Activated gamma-delta T cell treated with Interleukin-2 at 50 U/mL for 16 hours (primary cell): ENCODE measurements at places on chromosomes 13 and 19.

DNA sequence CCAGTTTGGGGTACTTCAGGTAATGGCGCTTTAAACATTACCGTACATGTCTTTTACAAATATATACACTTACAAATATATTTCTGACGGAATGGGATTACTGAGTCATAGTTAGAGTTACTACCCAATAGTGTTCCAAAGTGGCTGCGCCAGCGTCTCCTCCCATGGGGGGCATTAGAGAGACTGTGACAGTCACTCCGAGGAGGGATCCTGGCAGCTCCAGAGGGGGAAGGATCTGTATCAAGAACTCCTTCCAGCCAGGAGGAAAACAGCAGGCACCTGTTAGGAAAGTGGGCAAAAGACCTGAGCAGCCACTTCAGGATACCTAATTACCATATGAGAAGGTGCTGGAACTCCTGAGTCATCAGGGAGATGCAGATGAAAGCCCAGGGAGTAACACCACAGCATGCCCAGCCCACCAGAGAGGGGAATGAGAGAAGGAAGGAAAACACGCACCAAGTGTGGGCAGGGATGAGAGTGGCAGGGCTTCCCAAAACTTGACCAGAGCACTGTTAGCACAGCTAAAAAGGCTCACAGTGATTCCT lies 52.9 kb downstream of the SLC7A9 start:
- no peak for DNase-seq

DNA sequence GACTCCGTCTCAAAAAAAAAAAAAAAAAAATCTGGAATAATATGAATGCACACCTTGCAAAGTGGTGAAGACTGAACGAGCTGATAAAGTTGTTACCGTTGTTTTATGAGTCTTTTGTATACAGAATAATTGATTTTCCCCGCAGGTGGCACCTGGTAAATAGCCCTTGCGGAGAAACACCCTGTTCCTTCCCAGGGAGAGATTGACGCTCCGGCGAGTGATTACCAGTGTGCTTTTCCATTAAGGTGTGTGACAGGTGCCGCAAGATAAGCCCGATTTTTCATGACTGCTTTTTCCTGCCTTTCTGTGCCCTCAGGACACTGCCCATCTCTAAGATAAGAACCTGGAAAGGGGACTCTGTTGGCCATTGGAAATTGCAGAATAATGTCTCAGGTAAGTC lies 943 bp downstream of the ZNF302 start:
- no peak for DNase-seq

GRCh38 chr13:43441899-43442499 lies 344.8 kb downstream of the ENOX1 start:
- no peak for DNase-seq

DNA sequence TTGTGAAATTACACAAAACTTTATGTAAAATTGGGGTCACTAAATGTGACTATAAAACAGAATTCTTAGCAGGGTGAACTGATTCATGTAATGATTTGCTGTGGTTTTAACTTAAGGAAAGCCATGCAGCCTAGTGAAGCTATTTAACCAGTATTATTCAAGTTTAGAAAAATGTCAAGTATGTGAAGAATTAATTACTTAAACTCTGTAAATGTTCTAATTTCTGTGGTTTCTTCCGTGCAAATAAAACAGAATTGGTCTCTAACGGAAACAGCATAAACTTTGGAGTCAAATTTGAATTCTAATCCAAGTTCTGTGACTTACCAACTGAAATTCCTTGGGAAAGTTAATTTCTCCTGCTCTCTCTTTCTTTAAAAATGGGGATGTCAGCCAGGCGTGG lies 13.3 kb downstream of the CDC16 start:
- no peak for DNase-seq

GRCh38 chr19:30446850-30447552 lies 74.8 kb downstream of the ZNF536 start:
- DNase-seq, result no peak

- DNase-seq, result no peak
Measured at GRCh38 chr19:14439014-14439413, 5.9 kb downstream of the PKN1 start.

- no peak for DNase-seq
Measured at GRCh38 chr19:12689581-12690216, 1.9 kb downstream of the GNG14 start.

- DNase-seq, result no peak
Measured at GRCh38 chr19:406135-406781, 2.7 kb downstream of the C2CD4C start.

DNA sequence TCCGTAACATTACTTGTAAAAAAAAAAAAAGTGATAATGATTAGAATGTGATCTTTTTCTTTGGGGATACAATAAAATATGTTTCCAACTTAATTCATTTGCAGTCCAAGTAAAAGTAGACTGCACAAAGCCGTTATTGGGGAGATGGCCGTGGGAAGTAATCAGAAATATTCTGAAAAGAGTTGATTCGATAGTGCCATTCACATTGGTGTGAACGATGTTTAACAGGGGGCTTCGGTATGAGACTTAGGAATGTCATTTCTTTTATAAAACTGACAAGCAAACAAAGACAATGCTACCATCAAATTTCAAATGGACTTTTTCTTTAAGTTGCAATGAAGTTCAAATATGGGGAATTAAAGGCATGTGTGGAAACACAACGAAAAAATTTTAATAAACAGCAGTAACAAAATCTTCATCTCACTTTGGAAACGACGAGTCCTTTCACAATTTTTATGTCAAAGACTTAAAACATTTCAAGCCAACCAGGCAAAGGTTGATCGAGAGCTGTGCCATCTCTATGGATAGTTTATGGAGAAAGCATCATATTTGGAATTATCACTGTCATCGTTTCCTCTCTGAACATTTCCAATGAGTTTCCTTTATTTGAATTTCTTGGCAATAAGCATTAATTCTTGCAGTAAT lies 1.7 kb upstream of the ZIC5 start:
- no peak for DNase-seq

GRCh38 chr13:32254416-32254815 lies 60.7 kb downstream of the ZAR1L start:
- DNase-seq, result no peak

DNA sequence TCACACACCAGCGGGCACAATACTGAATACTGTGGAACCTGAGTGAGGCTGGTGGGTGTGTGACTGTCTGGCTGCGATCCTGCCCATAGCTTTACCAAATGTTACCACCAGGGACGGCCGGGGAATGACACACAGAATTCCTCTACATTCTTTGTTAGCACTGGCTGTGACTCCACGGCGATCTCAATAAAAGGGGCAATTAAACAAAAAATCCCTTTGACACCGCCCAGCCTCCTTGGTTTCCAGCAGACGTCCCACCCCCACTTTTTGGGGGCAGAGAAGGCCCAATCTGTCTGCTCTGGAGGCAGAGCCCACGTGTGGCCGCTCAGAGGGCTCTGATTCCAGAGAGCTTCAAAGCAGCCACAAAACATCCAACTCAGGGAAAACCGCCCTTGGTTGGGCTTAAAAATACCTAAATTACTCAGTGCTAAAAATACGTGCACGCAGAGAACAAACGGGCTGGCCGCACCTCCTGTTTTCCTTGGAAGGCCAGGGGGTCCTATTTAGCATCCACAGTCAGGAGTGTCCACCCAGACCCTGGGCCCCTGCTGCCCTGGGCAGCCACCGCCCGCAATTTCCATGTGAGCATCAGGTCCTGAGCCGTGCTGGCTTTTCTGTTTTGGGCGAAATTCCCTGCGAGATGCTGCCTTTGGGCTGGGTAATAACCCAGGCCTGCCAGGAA lies 47.8 kb downstream of the GADD45B start:
- no peak for DNase-seq

GRCh38 chr13:67996101-67996500 lies 766.0 kb upstream of the PCDH9 start:
- no peak for DNase-seq

- DNase-seq, result no peak
Measured at GRCh38 chr19:49136771-49137171, 17.4 kb downstream of the PPFIA3 start.

- no peak for DNase-seq
Measured at GRCh38 chr13:90792335-90792734, 555.2 kb upstream of the MIR17HG start.

- DNase-seq, result no peak
Measured at GRCh38 chr13:81199956-81200355, 859.0 kb upstream of the SPRY2 start.

DNA sequence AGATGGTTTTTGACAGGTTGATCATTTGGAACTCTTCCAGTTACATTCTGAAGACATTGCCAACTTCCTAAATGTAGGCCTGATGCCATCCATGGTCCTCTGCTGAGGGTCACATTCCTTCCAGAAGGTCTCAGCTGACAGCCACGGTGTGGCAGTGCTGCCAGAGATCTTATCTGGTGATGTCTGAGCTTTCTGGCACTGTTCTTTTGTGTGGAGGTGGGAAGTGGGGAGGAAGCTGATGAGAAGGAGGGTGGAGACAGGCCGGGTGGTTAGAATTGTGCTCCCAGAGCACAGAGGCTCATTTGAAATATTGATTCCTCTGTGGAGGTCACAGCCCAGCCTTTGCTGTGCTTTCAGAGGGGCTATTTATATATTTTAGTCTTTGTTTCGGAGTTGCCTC lies 16.1 kb upstream of the MTIF3 start:
- DNase-seq, result no peak

DNA sequence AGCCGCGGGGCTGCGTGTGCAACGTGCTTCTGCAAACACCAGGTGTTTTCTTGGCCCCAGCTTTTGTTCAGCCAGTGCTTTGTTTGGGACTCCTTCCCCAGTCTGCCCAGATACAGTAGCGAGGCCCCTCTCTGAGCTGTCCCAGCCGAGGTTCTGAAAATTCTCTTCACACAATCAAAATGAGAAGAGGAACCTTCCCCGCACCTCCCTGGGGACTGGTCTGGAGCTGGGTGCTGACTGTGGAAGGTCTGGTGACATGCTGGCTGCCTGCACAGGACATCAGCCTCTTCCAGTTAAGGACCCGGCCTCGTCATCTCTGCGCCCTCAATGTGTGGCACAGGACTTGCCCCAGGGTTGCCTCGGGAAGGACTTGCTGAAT lies 4.2 kb downstream of the ATP4A start:
- DNase-seq, result no peak

DNA sequence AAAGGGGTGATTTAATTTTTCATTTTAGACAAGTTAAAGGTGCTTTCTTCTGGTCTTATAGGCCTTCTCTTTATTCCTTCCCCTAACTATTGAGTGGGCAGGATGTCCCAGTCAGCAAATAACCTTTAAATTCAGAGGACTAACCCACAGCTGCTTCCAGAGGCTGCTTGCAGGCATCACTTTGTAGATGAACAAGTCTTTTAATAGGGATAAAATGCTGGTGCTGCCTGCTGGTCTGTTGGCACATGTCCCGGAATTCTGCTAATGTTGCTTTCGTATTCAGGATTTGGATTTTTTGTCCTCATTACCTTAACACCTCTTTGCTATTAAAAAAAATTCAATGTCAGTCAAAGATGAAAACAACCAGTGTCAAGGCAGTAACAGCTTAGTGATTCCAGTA lies 132.7 kb upstream of the KL start:
- DNase-seq, result no peak

DNA sequence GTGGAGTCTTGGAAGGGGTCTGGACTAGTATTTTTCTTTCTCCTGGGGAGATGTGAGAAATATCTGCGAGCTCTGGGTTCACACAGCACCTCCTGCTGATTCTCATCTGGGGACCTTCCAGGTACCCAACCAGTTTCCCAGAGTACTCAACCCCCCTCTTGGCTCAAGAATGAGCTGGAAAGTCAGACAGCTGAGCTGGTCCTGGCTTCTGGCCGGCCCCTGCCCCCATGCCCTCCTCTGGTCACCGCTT lies 2.2 kb upstream of the PDE4A start:
- no peak for DNase-seq

GRCh38 chr19:48630296-48631063 lies 6.7 kb downstream of the DBP start:
- no peak for DNase-seq

GRCh38 chr19:40560092-40560507 lies 16.6 kb upstream of the SHKBP1 start:
- DNase-seq, result no peak

DNA sequence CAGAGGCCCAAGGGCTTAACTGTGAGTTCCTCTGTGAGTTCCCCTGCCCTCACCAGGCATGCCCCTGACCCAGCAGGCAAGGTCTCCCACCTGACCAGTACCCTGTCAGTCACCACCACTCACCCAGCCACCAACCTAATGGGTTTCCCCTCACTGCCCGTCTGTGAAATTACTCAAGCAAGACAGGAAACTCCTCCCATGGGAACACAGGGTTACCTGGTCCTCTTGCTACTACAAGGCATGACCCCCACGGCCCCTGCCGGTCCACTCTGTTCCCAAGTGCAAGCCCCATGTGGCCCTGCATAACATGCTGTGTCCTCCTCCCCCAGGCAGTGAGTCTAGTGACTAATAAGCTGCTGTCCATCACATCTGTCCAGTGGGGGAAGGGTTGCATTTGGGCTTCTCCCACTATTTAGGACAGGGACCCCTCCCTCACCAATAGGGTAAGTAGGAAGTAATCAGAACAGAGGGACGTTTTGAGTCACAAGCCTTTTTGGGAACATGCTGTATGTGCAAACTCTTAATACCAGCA lies 8.0 kb upstream of the DHRS12 start:
- no peak for DNase-seq

DNA sequence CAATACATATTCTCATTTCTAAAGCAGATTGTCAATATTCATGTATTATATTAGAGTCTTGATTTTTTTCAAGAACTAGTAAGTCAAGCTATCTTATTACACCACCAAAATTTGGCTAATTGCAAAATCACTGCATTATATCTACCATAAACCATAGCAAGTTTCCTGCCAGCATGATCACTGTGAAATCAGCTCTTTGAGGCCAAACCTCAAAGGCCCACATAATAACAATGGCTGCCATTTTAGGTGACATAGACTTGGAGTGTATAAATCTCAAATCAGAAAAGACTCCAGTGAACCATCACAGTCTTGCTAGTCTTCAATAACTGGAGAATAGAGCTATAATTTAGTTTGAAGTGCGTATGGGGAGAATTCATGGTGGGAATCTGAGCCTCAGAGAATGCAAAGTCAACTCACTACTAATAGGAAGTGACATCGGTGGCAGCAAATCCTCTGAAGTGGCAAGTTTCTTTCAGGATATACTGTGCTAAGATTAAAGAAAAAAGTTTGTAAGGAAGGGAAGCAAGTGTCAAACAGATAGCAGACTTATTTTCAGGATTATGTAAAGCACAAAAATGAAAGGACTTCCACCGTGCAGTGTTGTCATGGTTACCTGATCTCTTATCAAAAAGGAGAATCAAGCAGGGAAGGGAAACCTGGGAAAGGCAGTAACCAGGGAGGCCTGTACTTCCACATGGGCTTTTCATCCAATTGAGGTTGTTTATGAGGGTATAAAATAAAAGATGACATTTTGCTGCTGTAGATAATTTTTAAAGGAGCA lies 117.4 kb upstream of the FNDC3A start:
- DNase-seq, result no peak
